ENCODE measurements at places on chromosomes 13 and 19.

GRCh38 chr19:41554907-41555306 lies 21.1 kb upstream of the CEACAM21 start:
- no peak for DNase-seq

GRCh38 chr13:41608839-41609177 lies 151.5 kb downstream of the RGCC start:
- DNase-seq: no peak

DNA sequence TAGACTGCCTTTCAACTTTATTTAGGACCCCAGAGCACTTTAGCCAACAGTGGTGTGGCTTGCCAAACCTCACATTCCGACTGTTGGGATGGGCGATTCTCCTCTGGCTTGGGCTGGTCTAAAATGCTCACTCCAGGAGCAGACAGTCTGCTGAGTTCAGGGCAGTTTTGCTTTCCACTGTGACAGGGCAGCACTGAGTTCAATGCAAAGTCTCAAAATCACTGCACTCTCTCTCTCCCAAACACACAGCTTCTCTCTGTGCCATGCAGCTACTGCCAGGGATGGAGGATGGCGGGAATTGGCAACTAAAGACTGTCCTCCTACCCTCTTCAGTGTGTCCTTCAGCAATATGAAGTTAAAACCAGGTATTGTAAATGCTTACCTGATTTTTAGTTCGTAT lies 13.2 kb downstream of the NAPSA start:
- DNase-seq: no peak

- DNase-seq: no peak
Observed at GRCh38 chr13:74210693-74211393, 76.6 kb upstream of the KLF12 start.

DNA sequence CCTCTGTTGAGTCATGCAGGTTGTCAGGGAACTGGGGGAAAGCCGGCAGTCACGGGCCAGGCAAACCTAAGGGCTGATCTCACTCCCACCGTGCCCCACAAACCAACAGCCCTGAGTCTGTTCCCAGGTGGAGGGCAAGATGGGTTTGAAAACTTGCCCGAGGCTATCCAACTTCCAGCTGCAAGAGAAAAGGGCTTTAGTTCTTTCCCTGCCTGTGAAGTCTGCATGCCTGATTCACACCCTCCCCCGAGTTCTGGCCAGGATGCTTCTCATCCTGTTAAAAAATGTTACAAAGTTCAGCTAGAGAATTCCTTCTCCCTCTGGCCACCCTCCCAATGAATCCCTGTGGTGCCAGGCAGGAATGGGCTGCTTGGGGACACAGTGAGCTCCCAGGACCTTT lies 33.1 kb downstream of the MYO16 start:
- no peak for DNase-seq

GRCh38 chr13:19172647-19173030 lies 9.0 kb downstream of the TUBA3C start:
- DNase-seq: no peak

- no peak for DNase-seq
Observed at GRCh38 chr13:31048521-31048920, 113.2 kb downstream of the HSPH1 start.

Data from stimulated activated CD4-positive, alpha-beta T cell treated with anti-CD3 and anti-CD28 coated beads, TNF-alpha, amount 100 ng/mL, for 24 hours (primary cell).